ENCODE measurements at places on chromosomes 2 and 18.

GRCh38 chr2:51165534-51166260 lies 133.8 kb upstream of the NRXN1 start:
- no peak for DNase-seq

DNA sequence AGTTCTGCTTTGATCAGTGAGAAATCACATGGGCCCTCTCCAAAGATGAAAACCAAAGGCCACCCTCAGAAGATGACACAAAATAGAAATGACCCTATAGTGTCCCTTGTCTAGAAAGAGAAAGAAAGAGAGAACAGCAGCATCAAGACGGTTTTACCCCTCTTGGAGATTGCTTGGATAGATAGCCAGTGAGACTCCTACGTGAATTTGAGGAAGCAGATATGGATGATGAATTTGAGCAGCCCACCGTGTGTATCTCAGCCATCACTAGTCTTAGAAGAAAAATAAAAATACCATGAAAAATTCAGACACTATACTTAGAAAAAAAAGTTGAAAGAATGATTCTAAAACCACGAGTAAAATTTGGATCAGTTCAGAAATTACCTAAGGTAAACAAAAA lies 329.1 kb upstream of the CNTNAP5 start:
- no peak for DNase-seq

- DNase-seq, result no peak
These were observed 163.2 kb upstream of the MYO3B start for GRCh38 chr2:170014769-170015168.

DNA sequence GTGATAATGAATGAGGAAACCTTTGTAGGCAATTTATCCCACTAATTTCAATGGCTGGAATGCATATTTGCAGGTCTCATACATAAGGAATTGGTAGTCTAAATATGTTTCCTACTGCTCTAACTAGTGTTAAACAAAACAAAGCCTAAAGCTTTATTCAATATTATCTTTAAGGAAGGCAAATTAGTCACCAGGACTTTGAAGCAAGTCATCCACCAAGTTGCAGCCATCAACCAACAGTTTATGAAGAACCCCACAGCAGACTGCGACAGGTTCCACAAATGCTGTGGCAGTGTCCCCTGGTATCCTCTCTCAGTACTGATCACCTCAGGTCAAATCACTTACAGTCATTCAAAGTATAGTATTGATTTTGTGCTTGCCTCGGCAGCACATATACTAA lies 181.5 kb upstream of the ZFP36L2 start:
- no peak for DNase-seq

DNA sequence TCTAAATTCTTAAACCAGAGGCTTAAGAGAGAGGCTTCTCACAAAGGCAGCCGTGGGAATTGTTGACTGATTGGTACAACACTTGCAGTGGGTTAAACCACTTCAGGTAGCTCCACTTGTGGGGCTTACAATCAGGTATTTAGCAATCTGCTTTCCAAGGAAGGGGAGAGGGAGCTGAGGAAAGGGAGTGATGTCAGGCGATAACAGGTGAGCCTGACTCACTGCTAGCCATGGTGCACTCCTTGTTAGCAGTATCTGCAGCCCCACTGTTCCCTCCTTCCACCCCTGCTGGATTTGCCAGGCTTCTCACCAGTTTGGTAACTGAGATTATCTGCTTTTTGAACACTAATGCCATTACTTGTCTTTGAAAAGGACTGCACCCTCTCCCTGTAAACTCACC lies 1056.7 kb upstream of the FANCL start:
- DNase-seq, result no peak

- DNase-seq, result no peak
These were observed 286.8 kb upstream of the EPAS1 start for GRCh38 chr2:46010223-46010924.

DNA sequence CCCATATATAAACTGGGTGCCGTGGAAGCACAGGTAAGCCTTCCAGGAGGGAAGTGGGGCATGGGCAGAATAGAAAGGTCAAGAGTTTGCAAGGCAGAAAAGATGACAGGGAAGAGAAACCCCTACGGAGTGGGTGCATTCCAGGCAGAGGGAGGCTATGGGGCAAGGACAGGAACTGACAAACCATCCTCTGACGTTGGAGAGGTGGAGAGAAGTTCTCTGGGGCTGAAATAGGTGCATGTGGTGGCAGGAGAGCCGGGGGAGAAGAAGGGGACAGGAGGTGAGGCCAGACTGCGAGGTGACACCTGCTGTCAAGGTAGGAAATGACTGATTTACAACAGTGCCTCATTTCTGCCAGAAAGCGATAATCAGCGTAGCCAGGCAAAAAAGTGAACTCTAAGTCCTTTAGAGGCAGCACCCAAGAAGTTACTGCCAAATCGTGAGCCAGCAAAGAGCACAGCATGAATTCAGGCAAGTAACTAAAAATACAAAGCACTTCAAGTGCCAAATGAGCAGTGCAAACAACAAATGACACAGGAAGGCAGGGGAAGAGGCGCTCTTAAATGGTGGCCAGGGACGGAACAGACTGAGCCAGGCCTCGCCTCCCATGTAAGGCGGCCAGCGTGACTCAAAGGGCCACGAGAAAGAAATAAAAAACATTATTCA lies 113.3 kb upstream of the ACVR1C start:
- no peak for DNase-seq

DNA sequence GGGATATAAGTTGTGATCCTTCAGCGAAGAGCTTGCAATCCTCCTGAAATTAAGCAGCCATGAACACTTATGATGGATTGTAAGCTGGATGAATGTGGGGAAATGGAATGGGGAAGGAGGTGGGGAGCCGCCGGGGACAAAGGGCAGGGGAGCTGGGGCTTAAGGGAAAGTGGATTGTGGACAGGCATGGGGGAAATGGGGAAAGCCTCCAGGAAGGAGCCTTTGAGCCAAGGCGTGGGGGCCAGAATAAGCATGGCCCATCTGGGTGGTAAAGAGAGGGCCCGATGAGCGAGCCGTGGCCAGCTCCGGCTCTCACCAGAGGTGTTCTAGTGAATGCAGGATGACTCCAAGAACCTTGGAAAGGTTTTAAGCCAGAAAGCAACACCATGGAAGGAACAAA lies 124.0 kb downstream of the SMAD7 start:
- no peak for DNase-seq

DNA sequence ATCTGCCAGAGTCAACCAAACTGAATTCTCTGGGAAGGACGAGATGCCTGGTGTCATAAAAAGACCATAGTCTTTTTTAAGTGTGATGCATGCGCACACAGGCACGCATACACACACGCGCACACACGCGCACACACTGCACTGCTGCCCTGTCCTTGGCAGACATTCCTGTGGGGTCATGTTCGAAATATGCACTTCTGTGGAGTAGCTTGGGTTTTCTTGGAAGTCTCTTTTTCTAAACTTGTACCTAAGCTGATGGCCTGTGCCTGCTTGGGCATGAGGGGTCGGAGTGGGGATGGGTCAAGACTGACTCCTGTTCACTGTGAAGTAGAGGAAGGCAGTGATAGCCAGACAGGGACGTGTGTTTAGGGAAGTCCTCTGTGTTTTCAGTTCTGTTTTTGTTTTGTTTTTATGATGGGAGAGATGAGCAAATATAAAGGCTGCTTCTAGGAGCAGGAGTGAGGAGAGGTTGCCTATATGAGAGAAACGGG lies 4.0 kb upstream of the RMC1 start:
- DNase-seq, result no peak

DNA sequence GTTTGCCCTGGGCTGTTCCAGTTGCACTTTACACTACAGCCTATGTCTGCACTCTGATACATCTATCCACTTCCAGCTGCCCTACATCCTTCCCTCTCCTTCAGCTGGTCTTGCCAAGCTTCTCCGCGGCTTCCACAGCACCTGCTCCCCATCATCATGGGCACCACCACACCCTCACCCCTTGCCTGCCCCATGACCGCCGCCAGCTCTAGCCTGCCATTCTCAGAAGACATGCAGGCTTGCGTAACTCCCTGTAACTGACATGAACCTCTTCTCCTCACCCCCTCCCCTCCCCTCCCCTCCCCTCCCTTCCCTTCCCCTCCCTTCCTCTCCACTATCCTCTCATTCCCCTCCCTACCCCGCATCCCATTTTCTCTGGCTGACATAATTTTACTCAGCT lies 46.0 kb downstream of the PAX8 start:
- no peak for DNase-seq

DNA sequence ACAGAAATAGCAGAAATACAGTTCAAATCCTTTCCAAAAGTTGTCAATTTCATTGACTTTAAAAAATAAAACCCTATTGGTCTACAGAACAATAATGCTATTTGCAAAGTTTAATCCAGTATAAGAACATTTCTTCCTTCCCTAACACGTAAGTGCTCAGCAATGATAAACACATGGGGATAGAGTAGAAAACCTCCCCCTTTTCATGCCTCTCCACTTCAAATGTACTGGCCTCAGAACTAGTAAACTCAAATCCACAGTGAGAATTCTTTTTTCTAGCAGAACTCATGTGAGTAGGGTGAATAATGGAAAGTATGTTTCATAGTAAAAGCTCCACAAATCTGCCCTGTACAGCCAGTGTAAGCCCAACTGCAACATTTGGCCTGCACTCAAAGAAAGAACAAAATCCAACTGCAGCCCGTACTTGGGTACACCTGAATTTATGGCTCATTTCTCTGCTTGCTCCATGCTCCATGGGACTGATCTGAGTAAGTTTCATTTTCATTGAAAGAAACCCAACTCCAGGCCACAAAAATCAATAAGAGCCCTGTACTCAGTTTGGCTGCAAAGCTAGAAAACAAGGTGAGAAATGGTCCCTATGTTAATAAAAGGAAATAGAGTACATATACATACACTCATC lies 115.0 kb upstream of the RMDN2 start:
- DNase-seq, result no peak

DNA sequence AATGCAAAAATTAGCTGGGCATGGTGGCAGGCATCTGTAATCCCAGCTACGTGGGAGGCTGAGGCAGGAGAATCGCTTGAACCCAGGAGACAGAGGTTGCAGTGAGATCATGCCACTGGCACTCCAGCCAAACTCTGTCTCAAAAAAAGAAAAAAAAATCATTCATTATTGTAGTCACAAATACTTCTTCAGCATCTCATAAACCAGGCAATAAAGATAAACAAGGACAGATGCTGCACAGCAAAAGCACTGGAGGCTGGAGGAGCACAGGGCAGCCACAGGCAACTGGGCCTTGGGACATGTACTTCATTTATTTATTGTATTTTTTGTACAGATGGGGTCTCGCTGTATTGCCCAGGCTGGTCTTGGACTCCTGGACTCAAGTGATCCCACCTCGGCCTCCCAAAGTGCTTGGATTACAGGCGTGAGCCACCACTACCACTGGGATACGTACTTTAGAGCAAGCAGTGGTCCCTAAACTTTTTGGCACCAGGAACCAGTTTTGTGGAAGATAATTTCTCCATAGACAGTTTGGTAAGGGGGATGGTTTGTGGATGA lies 16.8 kb upstream of the MAT2A start:
- no peak for DNase-seq

DNA sequence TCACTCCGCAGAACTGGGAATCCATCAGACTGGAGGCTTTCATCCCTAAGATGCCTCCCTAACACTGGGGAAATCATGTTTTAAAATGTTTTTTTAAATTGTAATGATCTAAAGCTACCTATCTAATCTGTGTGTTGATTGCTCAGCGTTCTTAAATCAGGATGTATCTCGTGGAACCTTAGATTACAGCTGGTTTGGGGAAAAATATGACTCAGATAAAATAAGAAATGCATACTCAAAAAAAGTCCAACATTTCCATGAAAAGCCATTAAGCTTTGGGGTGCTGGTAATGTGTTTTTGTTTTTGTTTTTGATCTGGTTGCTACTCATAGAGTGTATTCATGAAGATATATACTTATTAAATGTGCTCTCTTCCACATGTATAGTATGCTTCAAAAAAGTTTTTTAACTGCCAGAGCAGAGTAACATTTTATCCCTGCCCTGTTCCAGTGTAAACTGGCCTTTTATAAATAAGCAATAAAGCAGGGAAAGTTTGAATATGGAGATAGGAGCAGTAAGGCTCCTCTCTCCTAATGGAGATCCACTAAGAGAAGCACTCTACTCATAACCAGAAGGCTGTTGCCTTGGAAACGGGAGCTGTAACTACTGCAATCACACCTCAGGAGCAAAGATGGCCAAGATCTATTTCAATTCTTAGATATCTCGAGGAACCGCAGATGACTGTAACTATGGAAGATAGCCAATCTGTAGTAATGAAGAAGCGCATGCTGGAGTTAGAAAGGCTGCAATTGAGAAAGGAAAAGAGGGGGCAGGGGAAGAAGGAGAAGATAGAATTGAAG lies 41.6 kb downstream of the ANKRD44 start:
- DNase-seq, result no peak

- no peak for DNase-seq
These were observed 16.2 kb upstream of the ARL4C start for GRCh38 chr2:234512884-234513669.

DNA sequence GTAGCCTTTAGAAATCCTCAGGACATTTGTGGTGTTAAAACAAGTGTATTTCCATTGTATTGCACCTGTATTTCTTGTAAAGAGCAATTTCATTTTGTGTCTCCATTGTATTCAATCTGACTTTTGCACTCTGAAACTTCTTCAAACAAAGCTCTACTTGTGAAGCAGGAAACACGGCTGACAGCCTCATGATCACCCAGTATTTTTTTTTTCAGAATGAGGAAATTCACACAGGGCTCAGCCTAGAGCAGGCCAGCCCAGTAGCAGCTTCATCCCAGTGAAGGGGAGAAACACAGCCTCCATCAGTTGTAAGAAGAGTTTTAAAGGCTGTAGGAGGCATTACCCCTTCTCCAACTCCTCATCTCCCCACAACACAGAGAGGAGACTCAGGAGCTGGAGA lies 175.9 kb upstream of the KLHL29 start:
- no peak for DNase-seq

- peak; percentile 12 for DNase-seq
These were observed 108.1 kb downstream of the MARCO start for GRCh38 chr2:119049968-119050704.

GRCh38 chr2:144285324-144285723 lies 234.6 kb downstream of the ZEB2 start:
- DNase-seq, result no peak

DNA sequence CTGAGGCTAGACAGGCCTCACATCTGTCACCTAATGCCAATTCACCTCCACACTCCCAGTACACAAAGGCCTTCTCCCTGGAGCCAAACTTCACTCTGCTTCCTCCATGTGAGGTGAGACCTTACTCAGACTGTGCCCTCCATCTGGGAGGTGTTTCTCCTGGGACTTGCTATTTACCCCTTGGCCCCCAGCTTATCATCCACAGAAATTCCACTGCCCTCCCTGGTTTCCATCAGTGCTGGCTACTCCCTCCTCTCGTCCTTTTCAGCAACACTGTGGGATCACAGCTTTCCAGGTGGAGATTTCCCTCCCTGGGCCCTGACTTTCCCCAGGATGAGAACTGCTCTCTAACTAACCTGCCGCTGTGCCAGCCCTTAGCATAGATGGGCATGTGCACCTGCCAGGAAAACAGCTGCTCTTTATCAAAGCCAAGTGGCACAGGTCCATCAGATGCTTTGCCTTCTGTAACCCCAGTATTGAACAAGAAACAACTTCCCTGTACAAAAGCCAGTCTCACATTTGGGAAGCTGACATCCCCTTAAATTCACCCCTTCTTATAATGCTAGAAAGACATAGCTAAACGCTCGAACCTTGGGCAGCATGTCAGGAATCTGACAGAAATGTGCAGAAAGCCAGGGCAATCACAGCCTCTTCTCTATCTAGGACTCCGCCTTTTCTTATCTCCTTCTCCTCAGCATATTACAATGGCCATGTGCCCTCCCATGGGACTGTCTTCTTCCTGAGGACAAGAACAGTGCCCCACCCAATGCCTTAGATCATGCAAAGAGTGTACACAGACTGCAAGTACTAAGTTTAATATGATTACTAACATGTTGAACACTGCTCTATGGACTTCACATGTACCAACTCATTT lies 535.5 kb upstream of the ID2 start:
- no peak for DNase-seq

All from neural progenitor cell (in vitro differentiated cells).